ENCODE measurements at places on chromosomes 7 and 10.
A peak's percentile ranks its signal among the peaks of the same experiment; 100 is the strongest.

DNA sequence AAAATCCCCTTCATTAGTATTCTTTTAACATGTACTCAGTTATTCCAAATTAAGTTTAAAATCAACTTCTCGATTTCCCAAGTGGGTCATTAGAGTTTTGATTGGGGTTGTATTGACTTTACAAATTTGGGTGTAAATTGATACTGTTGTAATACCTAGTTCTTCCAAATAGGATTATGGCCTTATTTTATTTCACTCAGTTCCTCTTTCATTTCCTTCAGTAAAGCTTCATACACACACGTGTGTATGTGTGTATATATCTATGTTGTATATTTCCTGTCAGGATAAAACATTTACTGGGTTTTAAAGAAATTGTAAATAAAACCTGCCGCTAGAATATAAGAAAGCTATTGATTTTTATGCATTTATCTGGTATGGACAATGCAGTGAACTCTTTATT lies 15.9 kb downstream of the YME1L1 start:
- no peak for DNase-seq

GRCh38 chr10:10438335-10439100 lies 579.2 kb upstream of the CELF2 start:
- no peak for DNase-seq

GRCh38 chr10:95501203-95502094 lies 59.7 kb downstream of the SORBS1 start:
- no peak for DNase-seq

- no peak for DNase-seq
Observed at GRCh38 chr7:94466516-94466915, 43.1 kb upstream of the CASD1 start.

DNA sequence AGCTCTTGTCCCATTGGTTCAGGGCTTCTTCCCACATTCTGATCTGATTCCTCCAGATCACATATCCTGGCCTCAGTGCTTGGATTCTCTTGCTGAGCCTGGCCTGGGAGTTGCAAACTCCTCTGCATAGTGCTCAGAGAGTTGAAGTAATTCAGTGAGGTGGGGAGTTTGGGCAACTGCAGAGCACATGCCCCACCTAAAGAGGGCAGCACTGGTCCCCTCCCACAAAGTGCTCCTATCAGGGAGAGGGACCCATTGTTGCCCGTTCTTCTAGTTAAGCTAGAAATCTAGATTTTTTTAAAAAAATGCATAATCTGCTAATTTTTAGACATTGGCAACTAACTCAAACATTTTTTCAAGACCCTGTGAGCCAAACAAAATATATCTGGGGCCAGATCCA lies 45.1 kb downstream of the CHN2 start:
- no peak for DNase-seq

- no peak for DNase-seq
Observed at GRCh38 chr7:158277219-158278141, 310.1 kb downstream of the PTPRN2 start.

GRCh38 chr10:101997803-101998202 lies 58.2 kb downstream of the ARMH3 start:
- no peak for DNase-seq

DNA sequence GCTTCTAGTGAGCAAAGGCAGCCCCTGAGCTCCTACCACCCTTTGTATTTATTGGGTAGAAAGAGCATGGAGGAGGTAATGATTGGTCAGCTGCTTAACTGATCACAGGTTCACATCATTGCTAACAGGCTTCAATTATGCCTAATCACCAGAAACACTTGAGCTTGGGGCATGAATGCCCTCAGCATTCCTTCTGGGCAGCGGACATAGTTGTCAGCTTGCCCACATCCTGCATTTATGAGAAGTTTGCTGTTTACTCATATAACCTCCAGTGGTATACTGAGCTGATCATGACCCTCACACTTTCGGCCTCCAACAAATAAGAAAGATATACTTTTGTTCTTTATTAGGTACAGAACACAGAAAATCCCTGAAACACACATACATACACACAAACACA lies 140.3 kb upstream of the ODAD2 start:
- peak; percentile 44 for DNase-seq

DNA sequence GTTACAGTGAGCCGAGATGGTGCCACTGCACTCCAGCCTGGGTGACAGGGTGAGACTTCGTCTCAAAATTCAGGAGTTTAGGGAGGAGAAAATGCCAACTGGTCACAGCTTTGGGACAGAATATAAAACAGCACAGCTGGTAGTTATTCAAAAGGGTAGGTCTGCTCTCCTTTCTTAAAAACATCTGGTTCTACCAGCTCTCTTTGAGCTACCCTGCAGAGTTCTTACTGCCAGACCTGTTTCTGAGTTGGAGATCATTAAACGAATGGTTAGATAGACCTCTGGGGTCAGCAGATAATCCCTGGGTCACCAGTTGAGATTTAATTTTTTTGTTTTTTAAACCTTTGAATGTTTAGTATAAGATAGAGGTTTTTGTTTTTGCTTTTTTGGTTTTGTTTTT lies 52.6 kb downstream of the MCU start:
- DNase-seq: no peak

GRCh38 chr7:30434140-30434799 lies 44.3 kb downstream of the NOD1 start:
- no peak for DNase-seq

GRCh38 chr7:38191791-38192190 lies 13.7 kb downstream of the STARD3NL start:
- no peak for DNase-seq

- DNase-seq: no peak
Observed at GRCh38 chr7:95716357-95717122, 55.8 kb upstream of the DYNC1I1 start.

DNA sequence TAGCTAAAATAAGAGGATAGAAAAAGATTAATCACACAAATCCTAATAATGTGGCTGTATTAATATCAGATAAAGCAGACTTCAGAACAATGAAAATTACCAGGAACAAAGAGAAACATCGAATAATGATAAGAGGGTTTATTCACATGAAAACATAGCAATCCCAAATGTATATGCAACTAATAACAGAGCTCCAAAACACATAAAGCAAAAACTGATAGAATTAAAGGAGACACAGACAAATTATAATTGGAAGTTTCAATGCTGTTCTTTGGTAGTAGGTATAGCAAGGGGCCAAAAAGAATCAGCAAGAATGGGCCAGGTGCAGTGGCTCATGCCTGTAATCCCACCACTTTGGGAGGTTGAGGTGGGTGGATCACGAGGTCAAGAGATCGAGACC lies 23.4 kb upstream of the DNAAF5 start:
- no peak for DNase-seq

- peak; percentile 58 for DNase-seq
Observed at GRCh38 chr10:114684084-114684821, 26.2 kb upstream of the ABLIM1 start.

- DNase-seq: peak; percentile 28
Observed at GRCh38 chr7:74481458-74482196, 27.9 kb downstream of the GTF2IRD1 start.

GRCh38 chr7:50793120-50793946 lies 10.6 kb upstream of the GRB10 start:
- peak; percentile 73 for DNase-seq

- DNase-seq: no peak
Observed at GRCh38 chr7:83072576-83073517, 89.8 kb downstream of the PCLO start.

- no peak for DNase-seq
Observed at GRCh38 chr7:36604806-36605205, 119.5 kb downstream of the AOAH start.

DNA sequence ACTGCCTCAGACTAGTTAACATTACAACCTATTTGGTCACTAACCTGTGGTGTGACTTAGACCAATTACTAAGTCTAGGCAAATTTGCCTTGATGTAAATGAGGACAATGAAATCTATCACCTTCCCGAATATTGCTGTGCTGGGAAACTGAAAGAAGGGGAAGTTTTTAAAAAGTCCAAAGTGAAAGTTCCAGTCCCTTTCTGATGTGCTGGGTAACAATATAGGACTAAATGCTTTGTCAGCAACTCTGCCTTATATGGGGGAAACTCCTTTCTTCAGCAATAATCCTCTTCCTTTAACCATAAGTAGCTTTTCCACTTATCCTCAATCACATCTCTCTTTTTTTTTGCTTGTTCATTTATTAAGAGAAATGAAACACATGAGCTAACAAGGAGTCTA lies 3.9 kb downstream of the PIK3AP1 start:
- DNase-seq: no peak

GRCh38 chr7:71746006-71746405 lies 614.1 kb downstream of the GALNT17 start:
- no peak for DNase-seq

- DNase-seq: no peak
Observed at GRCh38 chr10:51718804-51719291, 19.5 kb upstream of the CSTF2T start.

- no peak for DNase-seq
Observed at GRCh38 chr7:36777062-36777461, 52.8 kb upstream of the AOAH start.

- peak; percentile 65 for DNase-seq
Observed at GRCh38 chr7:38628630-38629385, 2.4 kb downstream of the AMPH start.

- peak; percentile 71 for DNase-seq
Observed at GRCh38 chr10:77500754-77501151, 136.9 kb downstream of the KCNMA1 start.

- no peak for DNase-seq
Observed at GRCh38 chr7:104208421-104208780, 588 bp upstream of the ORC5 start.

GRCh38 chr10:46096446-46096845 lies 50.4 kb upstream of the MSMB start:
- DNase-seq: no peak

- no peak for DNase-seq
Observed at GRCh38 chr7:2657920-2658671, 26.3 kb downstream of the TTYH3 start.

DNA sequence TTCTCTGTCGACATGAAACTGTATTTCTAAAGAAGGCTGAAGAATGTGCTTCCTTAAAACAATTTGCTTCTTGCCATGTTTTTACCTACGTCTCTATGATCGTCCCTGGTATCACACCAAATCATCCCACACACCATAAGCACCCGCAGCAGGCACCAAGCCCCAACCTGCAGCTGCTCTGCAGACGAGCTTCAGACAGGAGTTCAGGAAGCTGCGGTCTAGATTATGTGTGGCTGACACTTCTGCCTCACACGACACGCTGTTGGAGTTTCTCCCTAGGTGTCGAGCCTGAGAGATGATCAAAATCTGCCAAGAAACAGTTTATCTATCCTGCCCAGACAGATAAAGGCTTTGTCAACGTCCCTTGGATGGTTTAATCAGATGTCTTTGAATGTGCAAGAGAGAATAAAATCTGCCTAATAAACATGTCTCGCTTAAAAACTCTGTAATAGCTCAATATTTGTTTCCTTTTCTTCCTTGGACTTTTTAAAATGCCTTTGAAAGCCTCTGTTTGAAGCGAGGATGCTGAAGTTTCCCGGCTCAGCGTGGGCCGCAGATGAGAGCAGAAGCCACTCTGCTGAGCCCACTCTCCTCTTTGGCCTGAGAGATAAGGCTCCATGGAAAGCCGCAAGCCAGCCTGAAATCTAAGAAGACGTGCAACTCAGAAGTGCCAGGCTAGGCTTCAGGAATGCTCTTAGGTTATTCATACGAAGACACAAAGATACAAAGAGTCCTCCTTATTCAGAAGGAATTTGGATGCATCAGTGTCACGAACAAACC lies 158.3 kb upstream of the PFKP start:
- DNase-seq: no peak

All from astrocyte of the spinal cord (primary cell).